ENCODE measurements at places on chromosomes 16 and 17.

DNA sequence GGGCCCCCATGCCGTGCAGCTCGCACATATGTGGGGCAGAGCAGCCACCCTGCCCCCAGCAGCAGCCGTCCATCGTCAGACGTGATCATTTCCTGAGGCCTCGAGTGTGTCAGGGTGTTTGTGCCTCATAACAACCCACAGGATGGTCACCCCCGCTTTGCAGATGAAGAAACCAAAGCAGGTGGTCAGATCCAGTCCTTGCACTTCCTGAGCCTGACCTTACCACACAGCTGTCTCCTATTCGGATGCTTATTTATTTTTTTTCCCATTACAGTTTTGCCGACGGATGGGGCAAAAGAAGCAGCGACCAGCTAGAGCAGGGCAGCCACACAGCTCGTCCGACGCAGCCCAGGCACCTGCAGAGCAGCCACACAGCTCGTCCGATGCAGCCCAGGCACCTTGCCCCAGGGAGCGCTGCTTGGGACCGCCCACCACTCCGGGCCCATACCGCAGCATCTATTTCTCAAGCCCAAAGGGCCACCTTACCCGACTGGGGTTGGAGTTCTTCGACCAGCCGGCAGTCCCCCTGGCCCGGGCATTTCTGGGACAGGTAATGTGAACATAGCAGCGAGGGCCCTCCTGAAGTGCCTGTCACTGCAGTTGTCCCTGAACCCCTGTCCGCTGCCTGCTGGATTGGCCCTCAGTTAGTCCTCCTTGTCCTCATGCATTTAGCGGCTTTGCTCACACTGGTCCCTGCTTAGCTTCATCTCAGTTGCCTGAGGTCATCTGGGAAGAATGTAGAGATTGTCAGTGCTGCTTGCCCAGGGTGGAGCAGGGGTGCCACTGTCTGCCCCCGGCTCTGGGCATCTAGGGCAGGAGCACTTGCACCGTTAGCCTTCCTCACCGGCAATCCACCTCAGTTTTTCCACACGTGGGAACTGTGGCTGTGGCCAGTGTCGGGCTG, 1.4 kb downstream of the MPG start:
- DNase-seq = no peak

- no peak for DNase-seq
Observed at GRCh38 chr16:59295993-59296736, 562.0 kb upstream of the GOT2 start.

DNA sequence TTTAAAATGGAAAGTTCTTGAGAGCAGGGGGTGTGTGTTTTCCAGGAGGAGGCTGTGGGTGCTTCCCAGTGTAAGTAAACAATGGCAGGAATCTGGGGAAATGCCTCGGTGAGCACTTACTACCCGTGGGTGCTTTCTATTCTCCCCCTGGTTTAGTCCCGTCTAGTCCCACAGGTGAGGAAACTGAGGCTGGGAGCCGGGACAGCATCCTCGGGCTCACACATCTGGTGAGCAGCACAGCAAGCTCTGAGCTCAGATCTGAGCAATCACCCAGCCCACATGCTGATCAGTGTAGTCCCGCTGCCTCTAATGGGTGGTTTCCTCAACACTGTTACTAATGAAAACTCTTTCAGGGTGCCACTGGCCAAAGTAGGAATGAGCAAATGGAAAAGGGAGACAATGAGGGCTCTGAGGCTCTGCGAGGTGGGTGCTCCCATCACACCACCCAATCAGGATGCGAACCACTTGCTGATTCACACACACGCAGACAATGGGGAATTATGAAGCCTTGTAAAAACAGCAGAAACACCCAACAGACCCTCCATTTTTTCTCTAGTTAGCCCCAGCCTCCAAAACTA, 202.6 kb downstream of the PARN start:
- DNase-seq = no peak

- no peak for DNase-seq
Observed at GRCh38 chr17:73742948-73743381, 98.7 kb upstream of the SDK2 start.

GRCh38 chr17:56724664-56725063, 109.1 kb downstream of the C17orf67 start:
- no peak for DNase-seq

DNA sequence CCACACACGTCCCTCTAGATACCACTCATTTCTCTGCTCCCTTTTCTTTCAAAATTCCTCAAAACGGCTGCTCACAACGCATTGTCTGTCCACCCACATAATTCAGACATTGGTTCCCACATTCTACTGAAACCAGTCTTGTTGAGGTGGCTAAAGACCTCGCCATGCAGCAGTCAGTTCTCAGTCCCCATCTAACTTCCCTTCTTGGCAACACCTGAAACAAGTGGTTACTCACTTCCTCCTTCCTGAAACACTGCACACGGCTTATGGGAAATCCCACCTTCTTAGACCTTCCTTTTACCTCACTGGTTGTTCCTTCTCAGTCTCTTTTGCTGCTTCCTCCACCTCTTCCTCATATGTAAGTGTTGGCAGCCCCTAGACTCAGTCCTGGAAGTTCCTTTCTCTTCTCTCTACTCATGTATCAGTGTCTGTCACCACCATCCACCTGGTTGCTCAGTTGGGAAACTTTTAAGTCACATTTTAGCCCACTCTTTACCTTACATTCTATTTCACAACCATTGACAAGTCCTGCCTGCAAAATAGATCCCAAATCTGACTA, 277.1 kb downstream of the CEP112 start:
- no peak for DNase-seq

Data from stimulated activated CD4-positive, alpha-beta T cell treated with anti-CD3 and anti-CD28 coated beads, Interleukin-12 subunit alpha, Interleukin-12 subunit beta, amount 100 ng/mL, for 24 hours (primary cell).